Activated CD8-positive, alpha-beta memory T cell treated with anti-CD3 and anti-CD28 coated beads for 1 hour (primary cell): ENCODE measurements at places on chromosomes 7 and 10.
A peak's percentile ranks its signal among the peaks of the same experiment; 100 is the strongest.

- DNase-seq: no peak
Measured at GRCh38 chr7:117004899-117005298, 51.6 kb downstream of the ST7 start.

GRCh38 chr7:71132377-71133231 is 660 bp downstream of the GALNT17 start:
- no peak for DNase-seq

GRCh38 chr7:143205560-143206293 is 16.1 kb upstream of the TAS2R40 start:
- no peak for DNase-seq

- DNase-seq: no peak
Measured at GRCh38 chr7:94011714-94012353, 7.7 kb upstream of the BET1 start.

DNA sequence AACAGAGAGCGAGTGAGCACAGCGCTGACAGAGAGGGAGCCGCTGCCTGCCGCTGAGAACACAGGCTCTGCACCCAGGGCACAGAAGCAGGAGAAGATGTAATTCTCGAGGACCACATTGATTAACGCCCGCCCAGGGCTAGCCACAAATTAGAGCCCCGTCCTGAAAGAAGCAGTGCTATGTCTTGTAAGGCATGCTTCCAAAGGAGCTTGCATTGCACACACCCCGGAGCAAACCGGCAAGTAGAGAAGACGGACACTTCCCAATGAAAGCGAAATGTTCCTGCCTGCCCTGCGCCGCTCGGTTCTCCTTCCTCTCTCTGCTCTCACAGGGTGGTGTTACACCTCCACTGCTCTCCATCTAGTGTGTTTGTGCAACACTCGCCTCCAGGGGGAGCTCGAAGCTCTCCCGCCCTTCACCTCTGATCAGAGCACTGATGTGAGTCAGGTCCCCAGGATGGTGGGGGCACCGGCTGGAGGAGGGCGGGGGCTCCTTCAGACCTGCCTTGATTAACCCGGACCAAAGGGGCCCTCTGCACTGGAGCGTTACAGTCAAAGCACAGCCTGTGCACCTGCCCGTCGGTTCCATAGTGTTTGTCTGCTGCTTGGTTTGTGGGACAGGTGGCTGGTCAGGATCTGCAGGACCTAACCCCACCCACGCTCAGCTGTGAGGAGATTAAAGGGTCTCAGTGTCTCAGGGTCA is 316.5 kb downstream of the ADARB2 start:
- DNase-seq: peak; percentile 28

- no peak for DNase-seq
Measured at GRCh38 chr10:129863201-129863663, 100.8 kb downstream of the EBF3 start.

GRCh38 chr10:69215405-69216171 is 4.5 kb upstream of the HKDC1 start:
- DNase-seq: no peak

DNA sequence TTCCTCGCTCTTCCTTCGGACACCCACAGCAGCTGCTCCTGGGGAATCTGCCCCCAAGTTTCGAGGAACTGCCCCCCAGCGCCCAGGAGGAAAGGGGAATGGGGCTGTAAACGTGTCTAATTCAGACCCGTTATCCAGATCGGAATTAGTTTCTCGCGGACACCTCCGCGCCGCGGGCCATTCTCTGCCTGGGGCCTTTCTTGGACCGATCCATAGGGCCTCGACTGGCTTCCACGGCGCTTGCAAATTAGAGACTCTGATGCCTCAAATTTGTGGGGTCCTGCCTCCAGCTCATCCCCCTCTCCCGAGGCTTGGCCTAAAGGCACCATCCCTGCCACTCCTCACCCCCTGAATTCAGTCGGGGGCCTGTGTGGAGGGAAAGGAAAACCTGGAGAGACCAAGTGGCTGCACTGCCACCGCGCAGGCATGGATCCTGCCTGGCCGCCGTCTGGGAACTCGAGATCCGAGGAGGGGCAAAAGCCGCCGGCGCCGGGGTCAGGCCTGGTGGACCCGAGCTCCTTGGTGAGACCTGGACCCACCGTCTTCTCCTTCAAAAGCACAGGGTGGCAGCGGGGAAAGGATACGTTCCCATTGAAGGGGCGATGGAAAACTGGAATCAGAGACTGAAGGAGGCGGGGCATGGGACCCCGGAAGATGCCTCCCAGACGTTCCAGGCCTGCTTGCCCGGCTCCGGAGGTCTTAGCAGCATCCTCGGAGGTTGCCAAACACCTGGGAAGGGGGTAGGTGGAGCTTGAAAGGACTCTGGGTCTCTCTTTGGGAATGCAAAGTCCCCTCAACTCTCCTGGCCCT is 13.7 kb downstream of the LBX1 start:
- no peak for DNase-seq

DNA sequence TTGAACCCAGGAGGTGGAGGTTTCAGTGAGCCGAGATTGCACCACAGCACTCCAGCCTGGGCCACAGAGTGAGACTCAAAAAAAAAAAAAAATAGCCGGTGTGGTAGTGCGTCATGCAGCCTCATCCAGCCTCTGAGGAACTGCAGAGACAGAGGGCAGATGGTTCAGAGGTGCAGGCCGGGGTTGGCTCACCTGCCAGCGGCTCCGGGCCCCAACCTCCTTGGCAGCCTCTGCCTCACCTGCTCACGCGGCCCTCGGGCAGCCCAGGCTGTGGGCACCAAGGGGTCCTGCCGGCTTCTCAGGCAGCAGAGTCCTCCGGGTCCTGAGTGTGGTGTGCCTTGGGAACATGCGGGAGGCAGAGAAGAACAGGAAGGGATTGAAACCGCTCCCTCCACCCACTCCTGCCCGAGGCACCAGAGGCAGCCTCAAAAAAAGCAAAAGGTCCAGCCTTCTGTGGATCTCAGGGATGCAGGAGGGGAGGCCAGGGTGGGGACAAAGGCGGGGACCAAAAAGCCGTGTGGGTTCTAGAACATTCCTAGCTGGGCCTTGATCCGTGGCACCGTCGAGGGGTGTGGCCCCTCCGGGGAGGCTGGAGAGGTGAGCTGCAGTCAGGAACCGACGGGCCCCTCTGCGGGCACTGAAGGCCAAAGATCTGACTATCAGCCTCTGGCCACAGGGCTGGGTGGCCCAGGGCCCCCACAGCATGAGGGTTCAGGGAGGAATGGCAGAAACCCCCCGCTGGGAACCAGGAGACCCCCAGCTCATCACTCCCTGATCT is 55.4 kb upstream of the DNAJB6 start:
- no peak for DNase-seq

GRCh38 chr7:47574482-47575329 is 7.2 kb downstream of the TNS3 start:
- no peak for DNase-seq

- no peak for DNase-seq
Measured at GRCh38 chr7:139972029-139972428, 90.7 kb downstream of the PARP12 start.

DNA sequence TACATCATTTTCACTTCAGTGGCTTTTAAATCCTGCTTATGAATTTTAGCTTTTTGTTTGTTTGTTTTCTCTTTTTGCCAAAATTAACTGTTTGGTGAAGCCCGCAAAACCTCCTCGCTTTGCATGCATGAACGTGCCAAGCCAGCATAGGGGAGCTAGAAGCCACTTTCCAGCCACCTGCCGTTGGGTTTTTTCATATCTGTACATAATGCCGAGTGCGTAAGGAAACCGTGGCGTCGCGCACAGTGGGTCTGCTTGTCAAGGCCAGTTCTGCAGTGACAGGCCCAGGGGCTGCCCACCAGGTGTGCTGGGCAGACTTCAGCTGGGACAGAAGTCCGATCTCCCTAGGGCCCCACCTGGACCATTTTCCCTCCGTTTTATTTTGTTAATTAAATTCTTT is 41.1 kb downstream of the WIPI2 start:
- no peak for DNase-seq

GRCh38 chr10:85611093-85611740 is 755.4 kb downstream of the GRID1 start:
- no peak for DNase-seq

GRCh38 chr10:20953120-20953519 is 56.0 kb upstream of the NEBL start:
- no peak for DNase-seq

DNA sequence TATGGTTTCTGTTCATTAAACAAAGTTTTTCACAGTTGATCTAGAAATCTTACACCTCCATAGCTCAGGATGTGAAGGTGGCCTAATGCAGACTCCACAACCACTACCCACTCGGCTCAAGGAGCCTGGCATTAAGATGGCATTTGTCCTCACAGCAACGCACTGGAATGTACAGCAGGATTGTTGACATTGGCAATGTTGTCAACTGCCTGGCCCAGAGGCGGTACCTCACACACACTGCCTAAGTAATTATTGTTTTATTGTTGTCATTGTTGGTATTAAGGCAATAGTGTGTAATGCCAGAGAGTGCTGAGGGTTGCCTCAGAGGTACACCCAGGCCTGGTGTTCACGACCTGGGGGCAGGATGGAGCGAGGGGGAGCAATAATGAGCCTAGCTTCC is 38.3 kb downstream of the LRRC18 start:
- DNase-seq: no peak

GRCh38 chr7:129257168-129257567 is 32.3 kb downstream of the AHCYL2 start:
- DNase-seq: no peak

GRCh38 chr7:131000873-131001272 is 266.9 kb upstream of the KLF14 start:
- DNase-seq: no peak

DNA sequence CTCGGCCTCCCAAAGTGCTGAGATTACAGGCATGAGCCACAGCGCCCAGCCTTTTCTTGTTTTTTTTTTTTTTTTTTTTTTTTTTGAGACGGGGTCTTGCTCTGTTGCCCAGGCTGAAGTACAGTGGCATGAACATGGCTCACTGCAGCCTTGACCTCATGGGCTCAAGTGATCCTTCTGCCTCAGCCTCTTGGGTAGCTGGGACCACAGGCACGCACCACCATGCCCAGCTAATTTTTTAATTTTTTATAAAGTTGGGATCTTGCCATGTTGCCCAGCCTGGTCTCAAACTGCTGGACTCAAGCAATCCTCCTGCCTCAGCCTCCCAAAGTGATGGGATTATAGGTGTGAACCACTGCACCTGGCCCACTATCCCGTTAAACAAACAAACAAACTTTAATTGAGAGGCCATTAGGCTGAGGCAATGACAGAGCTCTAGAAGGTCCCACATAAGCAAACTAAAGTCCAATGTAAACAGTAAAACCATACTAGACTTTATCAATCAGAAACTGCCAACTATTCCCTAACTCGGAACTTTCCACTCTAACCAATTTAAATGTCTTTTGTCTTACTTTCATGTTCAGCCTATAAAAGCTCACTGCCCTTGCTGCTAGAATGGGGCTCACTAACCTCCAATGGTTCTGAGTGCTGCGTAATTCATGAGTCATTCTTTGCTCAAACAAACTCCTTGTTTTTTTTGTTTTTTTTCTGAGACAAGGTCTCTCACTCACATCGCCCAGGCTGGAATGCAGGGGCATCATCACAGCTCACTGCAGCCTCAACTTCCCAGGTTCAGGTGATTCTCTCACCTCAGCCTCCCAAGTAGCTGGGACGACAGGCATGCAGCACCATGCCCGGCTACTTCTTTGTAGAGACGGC is 1.9 kb downstream of the DHX32 start:
- no peak for DNase-seq

- DNase-seq: no peak
Measured at GRCh38 chr7:158657189-158657746, 47.3 kb downstream of the NCAPG2 start.

DNA sequence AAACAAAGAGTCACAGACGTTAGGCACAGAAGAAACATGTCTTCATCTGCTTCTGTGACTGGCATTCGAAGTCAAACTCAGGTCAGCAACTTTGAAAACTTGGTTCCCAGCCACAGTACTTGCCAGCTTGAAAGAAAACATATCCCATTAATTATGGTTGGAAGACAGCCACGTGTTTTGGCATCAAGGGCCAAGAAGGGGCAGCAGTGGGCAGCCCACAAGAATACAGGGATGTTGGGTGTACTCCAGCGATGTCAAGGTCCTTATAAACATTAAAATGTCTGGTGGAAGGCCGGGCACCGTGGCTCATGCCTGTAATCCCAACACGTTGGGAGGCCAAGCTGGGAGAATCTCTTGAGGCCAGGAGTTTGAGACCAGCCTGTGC is 29.5 kb downstream of the JCAD start:
- DNase-seq: no peak

DNA sequence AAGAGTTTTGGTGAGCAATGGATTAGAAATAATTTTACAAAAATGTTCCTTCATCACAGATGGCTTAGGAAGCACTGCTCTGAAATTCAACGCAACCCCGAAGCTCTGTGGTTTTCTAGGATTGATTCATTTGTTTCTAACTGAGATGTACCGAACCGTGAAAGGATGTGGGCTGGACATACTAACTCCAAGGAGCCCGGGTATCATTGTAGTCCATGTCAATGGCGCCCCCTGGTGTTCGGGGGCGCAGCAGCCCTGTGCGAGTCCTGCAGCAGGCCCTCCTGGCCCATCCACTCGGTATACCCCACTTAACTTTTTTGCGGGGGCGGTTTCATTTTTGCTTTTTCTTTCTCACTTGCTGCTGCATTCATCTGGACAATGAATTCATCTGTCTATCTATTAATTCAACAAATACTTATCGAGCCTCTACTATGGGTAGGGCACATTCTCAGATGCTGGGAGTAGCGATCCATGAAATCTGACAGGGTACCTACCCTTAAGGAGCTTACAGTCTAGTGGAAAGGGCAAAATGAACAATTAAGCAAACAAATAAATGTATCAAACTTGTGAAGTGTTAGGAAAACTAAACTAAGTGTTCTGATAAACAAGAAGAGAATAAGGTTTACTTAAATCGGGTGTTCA is 25.2 kb upstream of the ITPRID1 start:
- peak; percentile 1 for DNase-seq

GRCh38 chr7:2231992-2232765 is 566 bp downstream of the MAD1L1 start:
- no peak for DNase-seq

GRCh38 chr7:35802649-35803048 is 1.8 kb downstream of the SEPTIN7 start:
- DNase-seq: no peak

DNA sequence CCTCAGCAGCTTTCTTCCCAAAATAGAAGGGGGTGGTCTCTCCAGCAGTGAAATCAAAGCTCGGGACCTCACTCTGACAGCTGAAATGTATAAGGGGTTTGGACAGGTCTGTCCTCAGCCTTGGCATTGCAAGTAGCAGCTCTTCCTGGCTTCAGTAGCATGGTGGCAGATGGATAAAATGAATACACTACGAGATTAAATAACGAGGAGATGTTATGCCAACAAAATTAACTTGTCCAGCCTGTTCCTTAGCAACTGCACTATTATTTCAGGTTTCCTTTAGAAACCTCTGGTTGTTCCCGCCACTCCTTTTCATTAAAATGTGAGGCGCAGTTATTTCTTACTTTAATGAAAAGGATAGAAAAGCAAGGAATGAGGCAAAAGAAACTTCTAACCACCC is 24.9 kb downstream of the PRLHR start:
- DNase-seq: no peak

DNA sequence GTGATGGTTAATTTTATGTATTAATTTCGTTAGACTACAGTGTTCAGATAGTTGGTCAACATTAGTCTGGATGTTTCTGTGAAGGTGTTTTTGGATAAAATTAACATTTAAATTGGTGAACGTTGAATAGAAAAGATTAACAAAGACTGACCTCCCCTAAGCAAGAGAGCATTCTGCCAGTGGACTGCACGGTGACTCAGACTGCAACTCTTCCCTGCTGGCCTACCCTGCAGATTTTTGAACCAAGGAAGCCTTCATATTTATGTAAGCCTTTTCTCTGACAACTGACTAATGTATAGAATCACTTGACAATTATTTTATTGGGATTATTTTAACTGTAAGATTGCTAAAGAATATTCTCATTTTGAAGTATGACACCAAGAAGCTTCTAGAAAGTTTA is 7.9 kb upstream of the ZNF248 start:
- no peak for DNase-seq

GRCh38 chr10:118816471-118817168 is 61.9 kb upstream of the CACUL1 start:
- no peak for DNase-seq
